CD4-positive, alpha-beta T cell treated with Interleukin-6 at 100 ng/mL for 8 hours (primary cell): ENCODE measurements at places on chromosomes 7 and 10.

DNA sequence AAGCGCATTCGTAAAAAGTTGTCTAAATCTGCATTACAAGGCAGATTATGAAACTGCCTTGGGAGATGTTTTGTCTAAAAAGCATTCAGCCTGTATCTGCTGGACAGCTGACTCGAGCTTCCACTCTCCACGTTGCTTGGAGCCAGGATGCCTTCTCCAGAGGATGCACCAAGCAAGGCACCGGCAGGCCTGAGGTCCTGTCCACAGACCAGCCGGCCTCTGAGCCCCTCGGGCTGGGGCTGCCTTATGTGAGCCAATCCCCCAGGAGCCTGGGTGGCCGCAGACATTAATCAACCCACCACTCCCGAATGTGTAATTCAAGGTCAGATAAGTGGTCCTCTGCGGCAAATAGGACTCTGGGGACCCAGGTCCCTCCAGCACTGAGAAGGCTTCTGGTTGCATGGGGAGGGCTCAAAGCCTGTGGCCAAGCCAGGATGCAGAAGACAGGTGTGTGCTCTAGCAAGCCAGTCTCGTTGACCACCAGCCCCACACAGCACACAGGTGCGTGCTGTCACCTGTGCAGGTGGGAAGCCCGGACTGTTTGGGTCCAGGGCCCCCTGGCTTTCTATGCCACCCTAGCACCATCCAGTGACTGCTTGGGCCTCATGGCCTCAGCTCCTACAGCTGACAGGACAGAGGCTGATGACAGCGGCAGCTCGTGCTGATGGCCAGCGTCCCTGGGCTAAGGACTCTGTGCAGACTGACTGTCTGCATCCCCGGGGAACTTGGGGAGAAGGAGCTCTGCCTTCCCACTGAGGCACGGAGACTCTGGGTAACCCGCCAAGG lies 4.8 kb upstream of the RET start:
- no peak for DNase-seq

GRCh38 chr10:61673360-61673759 lies 10.6 kb downstream of the CABCOCO1 start:
- DNase-seq: no peak

DNA sequence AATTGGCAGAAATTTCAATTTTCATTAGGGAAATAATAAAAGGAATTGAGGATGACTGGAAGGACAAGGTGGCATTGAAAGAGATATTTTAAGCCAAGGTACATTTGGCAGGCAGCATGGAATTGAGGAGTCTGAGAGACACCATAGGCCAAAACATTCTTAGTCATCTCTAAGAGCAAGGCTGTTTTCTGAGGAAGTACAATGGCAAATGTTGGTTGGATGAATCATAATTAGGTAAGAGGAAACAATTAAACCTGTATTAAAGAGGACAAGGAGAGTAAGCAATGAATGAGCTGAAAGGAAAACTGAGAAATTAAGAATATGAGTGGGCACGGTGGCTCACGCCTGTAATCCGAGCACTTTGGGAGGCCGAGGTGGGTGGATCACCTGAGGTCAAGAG lies 86.3 kb downstream of the MRPL32 start:
- DNase-seq: no peak

- DNase-seq: no peak
These were observed 1279.8 kb downstream of the GATA3 start for GRCh38 chr10:9334270-9334669.

DNA sequence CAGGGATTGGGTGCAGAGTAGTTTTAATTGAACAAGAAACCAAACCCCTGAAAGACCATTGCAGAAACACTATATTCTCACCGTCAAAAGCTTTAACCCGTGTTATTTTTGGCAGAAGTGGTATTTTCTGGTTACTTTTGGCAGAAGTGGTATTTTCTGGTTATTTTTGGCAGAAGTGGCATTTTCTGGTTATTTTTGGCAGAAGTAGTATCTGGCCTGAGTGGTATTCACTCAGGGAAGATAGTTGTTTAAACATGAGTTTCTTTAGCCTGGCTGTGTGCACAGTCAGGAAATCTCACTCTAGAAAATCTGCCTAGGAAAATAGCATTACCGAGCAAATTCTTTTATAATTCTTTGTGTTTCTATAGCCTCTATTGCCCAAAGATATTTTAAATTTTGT lies 322.7 kb downstream of the GFRA1 start:
- DNase-seq: no peak

GRCh38 chr7:64463636-64464375 lies 99.1 kb downstream of the ZNF680 start:
- DNase-seq: peak; percentile 11

DNA sequence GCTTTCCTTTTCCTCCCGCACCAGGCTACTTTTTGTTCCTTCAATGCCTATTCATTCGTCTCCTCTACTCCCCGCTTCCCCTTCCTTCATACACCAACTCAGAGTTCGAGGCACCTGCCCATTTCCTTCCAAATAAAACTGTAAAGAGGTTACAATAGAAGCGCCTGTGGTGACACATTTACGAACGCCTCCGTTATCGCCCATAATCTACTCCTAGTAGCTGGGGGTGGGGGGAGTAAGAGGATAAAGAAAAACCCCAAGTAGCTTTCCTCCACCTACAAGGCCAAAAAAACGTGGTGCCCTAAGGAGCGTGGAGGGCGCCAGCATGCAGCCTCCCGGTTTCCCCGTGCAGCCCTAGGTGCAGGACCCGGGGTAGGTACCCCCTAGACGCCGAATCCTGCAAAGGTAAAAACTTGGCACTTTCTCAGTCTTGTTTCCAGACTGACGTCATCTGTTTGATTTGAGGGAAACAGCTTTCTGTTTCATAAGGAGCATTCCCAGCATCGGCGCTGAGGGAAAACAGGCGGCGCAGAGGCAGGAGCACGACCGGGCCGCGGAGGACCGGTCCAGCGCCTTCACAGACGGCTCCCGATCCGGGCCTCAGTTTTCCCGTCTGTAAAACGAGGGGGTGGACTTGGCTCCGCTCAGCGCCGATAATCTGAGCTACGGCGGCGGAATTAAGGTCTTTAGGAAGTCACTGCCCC lies 922 bp downstream of the PPA1 start:
- peak; percentile 32 for DNase-seq

- DNase-seq: peak; percentile 42
These were observed 12.2 kb downstream of the ARPC1B start for GRCh38 chr7:99386584-99387238.

DNA sequence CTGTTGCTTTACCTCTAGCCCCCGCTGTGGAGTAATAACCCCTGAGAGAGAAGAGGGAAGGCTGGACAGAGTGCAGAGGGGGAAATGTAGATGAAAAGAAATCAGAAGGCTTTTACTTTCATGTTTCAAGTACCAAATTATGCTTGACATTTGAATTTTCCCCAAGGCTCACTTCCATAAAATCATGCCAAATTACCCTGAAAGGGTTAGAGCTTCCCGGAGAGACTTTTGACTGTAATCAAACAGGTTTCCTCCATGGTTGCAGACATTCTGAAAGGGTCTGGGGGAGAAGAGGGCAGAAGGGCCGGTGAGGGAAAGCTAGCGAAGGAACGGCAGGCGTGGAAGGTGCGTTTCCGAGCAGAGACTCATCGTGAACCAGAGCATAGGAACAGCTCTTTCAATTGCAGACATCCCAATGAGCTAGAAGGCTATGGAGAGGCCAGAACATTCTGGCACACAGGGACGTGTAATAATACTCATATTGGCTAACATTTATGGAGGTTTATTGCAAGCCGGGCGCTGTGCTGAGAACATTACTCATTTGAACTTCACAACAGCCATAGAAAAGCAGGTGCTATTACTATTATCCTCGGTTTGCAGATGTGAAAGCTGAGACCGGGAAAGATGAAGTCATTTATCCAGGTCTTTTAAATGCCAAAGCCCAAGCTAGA lies 620.8 kb upstream of the AUTS2 start:
- no peak for DNase-seq

DNA sequence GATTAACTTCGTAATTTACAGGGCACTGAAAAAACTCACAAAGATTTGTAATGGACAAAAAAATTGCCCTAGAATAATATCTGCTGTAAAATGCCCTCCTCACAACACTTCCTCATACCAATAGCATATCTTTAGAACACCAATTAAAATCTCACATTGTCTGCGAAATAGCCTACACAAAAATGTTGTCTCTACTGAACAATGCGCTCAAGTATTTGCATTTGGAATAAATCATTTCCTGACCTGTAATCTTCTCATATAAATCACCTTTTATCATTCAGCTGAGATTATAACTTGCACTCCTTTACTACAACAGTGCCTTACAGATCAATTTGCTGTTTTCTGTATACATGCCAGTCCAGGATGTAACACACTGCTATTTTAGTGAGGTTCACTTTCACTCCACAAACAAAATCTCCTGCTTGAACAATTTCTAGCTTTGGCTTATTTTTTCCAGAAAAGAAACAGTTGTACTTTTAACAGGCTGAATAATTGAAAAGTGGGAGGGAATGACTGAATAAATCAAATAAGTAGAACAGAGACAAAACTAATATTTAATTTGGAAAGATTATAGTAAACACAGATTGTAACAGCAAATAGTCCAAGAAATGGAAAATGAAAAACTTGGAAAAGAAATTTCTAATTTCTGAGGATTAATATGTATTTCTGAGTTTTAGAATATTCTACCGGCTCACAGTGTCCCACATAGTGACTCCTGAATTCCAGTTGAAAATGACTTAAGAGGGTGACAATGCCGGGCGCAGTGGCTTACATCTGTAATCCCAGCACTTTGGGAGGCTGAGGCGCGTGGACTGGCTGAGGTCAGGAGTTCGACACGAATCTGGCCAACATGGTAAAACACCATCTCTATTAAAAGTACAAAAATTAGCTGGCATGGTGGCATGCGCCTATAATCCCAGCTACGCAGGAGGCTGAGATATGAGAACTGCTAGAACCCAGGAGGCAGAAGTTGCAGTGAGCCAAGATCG lies 30.6 kb downstream of the JMJD1C start:
- no peak for DNase-seq

DNA sequence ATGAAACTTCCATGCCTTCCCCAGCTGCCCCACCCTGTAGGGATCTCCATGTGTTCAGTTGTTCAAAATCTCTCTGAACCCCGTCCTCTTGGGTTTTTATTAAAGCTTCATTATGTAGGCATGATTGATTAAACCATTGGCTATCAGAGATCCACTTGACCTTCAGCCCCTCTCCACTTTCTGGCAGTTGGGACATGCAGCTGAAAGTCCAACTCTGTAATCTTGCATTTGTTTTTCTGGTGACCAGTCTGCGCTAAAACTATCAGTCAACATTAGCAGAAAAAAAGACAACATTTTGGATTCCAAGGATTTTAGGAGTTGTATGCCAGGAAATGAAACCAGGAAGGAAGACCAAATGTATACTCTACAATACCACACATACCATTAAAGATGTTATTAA lies 1115.1 kb downstream of the XPNPEP1 start:
- DNase-seq: no peak

- no peak for DNase-seq
These were observed 82.2 kb upstream of the CXCL12 start for GRCh38 chr10:44467090-44467489.

GRCh38 chr7:66238773-66239466 lies 33.8 kb downstream of the TPST1 start:
- no peak for DNase-seq

DNA sequence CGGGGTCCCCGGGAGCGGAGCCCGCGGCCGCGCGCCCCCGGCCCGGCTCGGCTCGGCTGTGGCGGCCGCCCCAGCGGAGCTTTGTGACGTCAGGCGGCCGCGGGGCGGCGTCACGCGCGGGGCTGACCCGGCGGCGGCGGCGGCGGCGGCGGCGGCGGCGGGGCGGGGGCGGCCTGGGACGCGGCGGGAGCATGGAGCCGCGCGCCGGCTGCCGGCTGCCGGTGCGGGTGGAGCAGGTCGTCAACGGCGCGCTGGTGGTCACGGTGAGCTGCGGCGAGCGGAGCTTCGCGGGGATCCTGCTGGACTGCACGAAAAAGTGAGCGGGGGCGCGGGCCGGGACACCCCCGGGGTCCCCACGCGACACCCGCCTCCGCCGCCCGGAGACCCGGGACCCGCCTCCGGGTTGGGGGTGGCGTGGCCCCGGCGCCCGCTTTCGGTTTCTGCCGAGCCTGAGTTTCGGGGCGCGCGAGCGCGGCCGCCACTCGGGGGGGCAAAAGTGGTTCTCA lies at the start of gene PWWP2B:
PWWP2B (plus strand) TSS at position 165 of the 506 bp plus-strand sequence; CDS start at position 192, 27 bp downstream.
- DNase-seq: peak; percentile 38

DNA sequence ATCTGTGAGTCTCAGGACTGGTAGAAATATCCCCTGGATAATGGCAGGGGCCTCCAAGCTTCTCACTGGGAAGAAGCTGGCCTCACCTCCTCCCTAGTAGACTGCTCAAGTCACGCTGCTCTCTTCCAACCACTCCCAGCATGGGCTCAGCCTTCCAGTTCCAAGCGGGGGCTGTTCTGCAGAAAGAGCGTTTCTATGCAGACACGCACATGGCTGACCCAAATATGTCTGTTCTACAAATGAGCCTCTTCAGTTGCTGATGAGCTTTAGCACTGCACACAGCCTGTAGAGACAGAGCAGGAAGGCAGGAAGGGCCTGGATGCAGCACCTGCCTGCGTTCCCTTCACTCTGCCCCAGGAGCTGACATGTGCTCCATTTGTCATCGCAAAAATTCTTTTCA lies 523.9 kb upstream of the MGMT start:
- no peak for DNase-seq

DNA sequence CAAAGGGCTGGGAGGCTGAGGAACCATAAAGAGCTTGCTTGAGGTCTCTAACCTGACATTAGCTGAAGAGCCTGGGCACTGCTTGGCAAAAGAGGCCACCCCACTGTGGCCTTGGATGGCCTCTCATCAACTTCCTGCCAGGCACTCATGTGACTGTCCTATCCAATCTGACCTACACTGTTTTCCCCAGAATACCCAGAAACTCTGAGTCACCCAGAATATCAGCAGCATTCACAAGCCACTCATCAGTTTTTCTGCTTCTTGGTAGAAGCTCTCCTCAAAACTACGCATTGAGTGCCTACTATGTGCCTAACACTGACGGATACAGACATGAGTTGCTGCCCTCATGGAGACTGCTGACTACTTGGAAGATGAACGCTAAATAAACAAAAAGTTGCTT lies 4.1 kb upstream of the NT5C2 start:
- DNase-seq: no peak

DNA sequence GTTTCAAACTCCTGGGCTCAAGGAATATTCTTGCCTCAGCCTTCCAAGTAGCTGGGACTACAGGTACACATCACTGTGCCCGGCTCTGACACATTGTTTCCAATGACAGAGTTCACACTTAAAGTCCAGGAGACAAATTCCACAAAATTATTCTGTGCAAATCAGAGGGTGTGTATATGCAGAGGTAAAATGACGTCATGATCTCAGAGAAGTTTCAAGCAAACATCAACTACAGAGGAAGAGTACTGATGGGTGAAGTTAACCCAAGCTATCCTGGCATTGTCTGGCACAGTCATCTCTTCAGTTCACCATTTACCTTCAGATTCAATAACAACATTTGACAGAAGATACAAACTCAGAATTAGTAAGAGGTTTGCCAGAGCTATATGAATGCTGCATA lies 388.9 kb downstream of the HPSE2 start:
- no peak for DNase-seq

GRCh38 chr7:2737771-2738540 lies 50.0 kb downstream of the AMZ1 start:
- no peak for DNase-seq

DNA sequence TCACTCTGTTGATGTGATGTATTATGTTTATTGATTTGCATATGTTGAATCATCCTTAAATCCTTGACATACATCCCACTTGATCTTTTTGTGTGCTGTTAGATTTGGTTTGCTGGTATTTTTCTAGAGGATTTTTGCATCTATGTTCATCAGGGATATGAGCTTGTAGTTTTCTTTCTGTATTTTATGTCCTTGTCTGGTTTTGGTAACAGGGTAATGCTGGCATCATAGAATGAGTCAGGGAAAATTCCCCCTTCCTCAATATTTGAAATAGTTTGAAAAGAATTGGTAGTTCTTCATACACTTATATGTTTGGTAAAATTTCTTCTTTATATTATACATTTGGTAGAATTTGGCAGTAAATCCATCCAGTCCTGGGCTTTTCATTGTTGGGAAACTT lies 89.4 kb upstream of the SLC13A1 start:
- no peak for DNase-seq
